ENCODE measurements at places on chromosomes 3 and 15. TPM values are rescaled to one million over a fixed set of nuclear protein-coding genes. Genes with fewer than 3 reads are reported as not detected.

GRCh38 chr15:47890397-47891150, 173.3 kb downstream of the SEMA6D start:
- no peaks in the 10 kb centered on the region for H3K36me3 ChIP-seq
- DNase-seq, result no peak
- H3K27me3 ChIP-seq, result no peaks in the 10 kb centered on the region
- no peaks in the 10 kb centered on the region for H3K4me1 ChIP-seq
- no peak overlapping the region for H3K4me3 ChIP-seq

GRCh38 chr3:146117406-146118285, 43.3 kb downstream of the PLOD2 start:
- H3K4me3 ChIP-seq, result no peak overlapping the region
- H3K27me3 ChIP-seq, result no peaks in the 10 kb centered on the region
- no peak overlapping the region for H3K27ac ChIP-seq
- H3K36me3 ChIP-seq, result no peaks in the 10 kb centered on the region
- H3K4me1 ChIP-seq, result no peaks in the 10 kb centered on the region
- DNase-seq, result no peak

MUC20 gene
- total RNA-seq, result 120 TPM

ANKRD63 gene
- total RNA-seq, result not detected

DNA sequence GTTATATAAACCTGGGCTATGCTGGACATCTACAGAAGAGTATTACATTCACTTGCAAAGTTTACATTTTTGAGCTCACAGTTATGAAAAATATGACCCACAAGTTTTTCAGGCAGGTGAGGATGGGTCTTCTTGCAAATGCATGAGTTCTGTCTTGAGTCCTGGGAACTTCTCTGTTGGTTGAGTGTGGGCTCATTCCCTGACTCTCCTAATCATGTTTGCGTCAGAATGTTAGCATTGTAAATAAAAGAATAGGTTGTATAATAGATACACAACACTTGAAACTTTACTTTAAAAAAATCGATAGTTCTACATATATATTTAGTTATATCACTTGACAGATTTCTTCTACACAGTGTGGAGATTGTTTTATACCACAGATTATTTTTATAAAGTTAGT, 7.2 kb upstream of the EXOG start:
- DNase-seq, result no peak
- no peaks in the 10 kb centered on the region for H3K27me3 ChIP-seq
- no peak overlapping the region for H3K27ac ChIP-seq

STX19 gene
- total RNA-seq, result not detected

DNA sequence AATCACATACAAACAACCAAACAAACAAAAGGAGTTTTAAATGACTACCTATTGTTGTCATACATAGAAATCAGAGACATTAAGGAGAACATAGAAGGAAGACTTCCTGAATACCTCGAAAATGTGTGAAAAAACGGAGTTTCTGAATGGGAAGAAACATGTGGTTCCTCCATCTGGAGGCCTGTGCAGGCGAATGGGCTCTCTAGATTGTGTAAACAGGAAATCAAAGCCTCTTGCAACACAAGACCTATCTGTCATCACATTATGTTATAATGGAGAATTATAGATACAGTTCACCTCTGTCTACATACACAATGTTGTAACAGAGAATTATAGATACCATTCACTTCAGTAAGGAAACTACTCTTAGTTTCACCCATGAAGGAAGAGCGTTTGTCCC, 44.1 kb downstream of the RUBCN start:
- no peak overlapping the region for H3K27ac ChIP-seq
- no peaks in the 10 kb centered on the region for H3K27me3 ChIP-seq
- no peak overlapping the region for H3K4me3 ChIP-seq
- H3K4me1 ChIP-seq, result no peaks in the 10 kb centered on the region
- peaks cover 74% of the 10 kb centered on the region for H3K36me3 ChIP-seq

SLC2A2 gene
- total RNA-seq, result 2.5 TPM

DNA sequence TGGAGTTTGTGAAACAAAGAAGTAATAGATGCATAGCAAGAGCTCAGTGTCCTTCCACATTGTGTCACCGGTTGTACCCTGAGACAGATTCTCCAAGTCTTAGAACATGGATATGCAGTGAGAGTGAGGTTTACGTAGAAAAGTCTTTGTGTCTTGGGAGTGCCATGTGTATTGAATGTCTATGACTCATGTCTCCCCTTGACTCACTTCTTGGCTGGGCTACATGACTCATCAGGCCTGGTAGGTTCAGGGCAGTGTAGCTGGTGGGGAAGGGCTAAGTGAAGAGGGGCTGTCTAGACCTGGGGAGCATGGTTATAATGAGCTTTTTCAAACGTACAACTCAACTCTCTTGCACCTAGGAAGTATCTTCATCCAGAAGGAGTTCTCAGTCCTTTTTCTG, 167.4 kb downstream of the GAP43 start:
- H3K4me3 ChIP-seq, result no peak overlapping the region
- H3K4me1 ChIP-seq, result no peaks in the 10 kb centered on the region
- H3K27ac ChIP-seq, result no peak overlapping the region
- H3K36me3 ChIP-seq, result no peaks in the 10 kb centered on the region
- H3K27me3 ChIP-seq, result no peaks in the 10 kb centered on the region

TNIK gene
- 84.8 TPM for total RNA-seq

DNA sequence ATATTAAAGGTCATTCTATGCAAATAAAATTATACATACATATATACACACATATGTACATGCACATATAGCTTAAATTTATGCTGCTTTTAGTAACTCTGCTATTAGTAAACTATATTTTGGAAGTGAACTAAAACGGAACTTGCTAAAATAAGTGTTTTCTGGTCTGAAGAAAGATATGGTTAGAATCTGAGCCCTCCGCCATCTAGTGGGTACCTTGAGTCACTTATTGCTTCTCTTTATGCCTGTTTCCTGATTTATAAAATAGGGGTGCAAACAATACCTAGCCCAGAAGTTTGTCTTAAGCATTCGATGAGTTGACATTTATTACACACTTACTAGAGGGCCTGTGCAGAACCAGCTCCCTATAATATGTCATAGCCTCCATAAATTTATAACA, 255.7 kb downstream of the CNTN6 start:
- no peak for DNase-seq
- no peaks in the 10 kb centered on the region for H3K27me3 ChIP-seq
- no peaks in the 10 kb centered on the region for H3K36me3 ChIP-seq

DNA sequence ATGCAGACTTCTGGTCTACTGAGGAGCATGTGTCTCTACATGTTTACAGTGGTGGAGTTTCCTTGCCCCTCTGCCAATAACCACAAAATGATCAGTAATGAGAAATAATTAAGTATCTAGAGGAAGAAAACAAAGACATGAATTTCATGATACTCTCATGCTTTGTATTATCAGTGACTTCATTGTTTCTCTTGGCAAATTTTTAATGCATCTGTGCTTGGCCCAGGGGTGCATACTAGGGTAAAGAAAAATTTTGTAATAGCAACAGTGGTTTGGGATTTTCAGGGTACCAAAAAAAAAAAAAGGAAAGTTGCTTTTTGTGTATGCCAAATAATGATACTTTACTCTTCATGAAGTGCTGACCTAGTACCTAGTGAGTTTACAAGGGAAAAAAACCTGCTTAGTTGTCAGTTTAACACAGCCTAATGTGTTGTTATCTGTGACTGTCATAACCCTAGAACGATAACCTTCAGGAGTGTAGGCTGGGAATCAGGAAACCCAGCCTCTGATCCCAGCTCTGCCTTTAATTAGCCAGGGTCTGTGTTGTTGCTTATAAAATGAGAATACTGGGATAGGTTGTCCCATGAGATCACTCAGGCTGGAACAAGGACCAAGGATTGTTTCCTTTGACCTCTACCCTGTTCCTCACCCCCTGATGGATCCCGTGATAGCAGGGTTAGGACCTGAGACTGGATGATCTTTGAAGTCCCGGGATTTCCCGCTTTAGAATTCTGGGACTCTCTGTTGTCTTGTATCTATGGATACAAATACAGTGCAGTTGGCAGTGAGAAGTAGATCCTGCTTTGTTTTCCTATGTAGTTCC, 117.5 kb downstream of the CMSS1 start:
- no peaks in the 10 kb centered on the region for H3K27me3 ChIP-seq
- no peak for DNase-seq
- peak overlapping the region; percentile 55 for H3K27ac ChIP-seq
- no peak overlapping the region for H3K4me3 ChIP-seq
- no peaks in the 10 kb centered on the region for H3K4me1 ChIP-seq

ZBED2 gene
- total RNA-seq, result not detected

TUSC7 gene
- total RNA-seq, result not detected

DNA sequence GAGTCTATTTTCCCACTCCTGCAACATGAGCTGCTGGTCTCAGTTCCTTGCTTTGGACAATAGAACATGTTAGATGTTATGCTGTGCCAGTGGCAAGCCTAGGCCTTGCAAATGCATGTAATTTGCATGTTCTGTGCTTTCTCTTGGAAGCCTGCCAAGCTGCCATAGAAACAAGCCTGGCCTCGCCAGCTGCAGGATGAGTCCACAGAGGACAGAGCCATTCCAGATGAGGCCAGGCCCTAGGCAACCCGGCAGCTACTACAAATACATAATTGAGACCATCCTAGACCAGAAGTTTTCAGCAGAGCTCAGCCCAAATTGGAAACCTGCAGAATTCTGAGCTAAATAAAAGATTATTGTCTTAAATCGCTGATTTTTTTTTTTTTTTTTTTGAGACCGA, 39.6 kb downstream of the TRIM69 start:
- peak; percentile 47 for DNase-seq
- H3K36me3 ChIP-seq, result no peaks in the 10 kb centered on the region
- no peaks in the 10 kb centered on the region for H3K4me1 ChIP-seq
- no peak overlapping the region for H3K4me3 ChIP-seq
- H3K27ac ChIP-seq, result no peak overlapping the region

DNA sequence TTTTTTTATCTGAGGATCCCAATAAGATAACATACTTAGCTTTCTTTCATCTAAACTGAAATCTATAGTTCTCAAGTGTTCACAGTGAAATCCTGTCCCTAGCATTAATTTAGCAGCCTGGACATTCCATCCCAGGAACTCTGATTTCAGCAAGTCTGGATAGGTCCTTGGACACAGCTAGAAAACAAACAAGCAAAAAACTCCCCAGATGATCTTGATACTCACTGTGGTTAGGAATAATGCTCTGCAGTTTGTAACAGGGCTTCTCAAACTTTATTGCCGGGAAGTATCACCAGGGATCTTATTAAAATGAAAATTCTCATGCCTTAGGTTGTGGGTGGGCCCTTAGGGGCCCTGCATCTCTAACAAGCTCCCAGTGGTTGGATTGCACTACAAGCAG, 24.3 kb downstream of the THBS1 start:
- H3K4me3 ChIP-seq, result no peak overlapping the region
- no peaks in the 10 kb centered on the region for H3K27me3 ChIP-seq
- no peaks in the 10 kb centered on the region for H3K36me3 ChIP-seq
- no peaks in the 10 kb centered on the region for H3K4me1 ChIP-seq
- H3K27ac ChIP-seq, result no peak overlapping the region

DNA sequence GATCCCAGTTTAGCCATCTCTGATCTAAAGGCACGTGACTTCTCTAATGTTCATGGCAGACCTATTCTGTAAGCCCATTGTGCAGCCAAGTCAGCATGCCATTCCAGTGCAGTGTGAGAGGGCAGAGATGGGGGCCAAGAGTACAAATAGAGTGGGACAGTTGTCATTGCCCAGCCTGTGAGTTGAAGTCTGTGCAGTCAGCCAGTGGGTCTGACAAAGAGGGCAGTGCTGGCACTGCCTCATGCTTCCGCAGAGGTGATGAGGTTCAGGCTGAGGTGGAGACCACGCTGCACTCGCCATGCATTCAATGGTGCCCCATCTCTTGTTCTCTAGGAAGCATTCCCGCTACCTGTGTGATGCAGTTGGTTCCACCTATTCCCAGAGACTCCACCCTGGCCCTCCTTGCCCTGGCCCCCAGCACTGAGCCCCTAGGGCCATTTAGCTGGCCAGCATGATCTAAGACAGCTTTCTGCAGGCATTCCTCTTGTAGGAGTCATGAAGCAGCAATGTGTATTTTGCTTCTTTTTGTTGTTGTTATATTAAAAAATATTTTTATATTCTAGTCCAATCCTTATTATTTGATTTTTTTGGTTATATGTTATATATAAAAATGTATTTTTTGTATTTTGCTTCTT, 3.7 kb downstream of the MRAS start:
- no peak for DNase-seq
- no peak overlapping the region for H3K4me3 ChIP-seq
- H3K27me3 ChIP-seq, result no peaks in the 10 kb centered on the region
- H3K36me3 ChIP-seq, result no peaks in the 10 kb centered on the region

FBN1 gene
- total RNA-seq, result 21.4 TPM

POLQ gene
- 11.6 TPM for total RNA-seq

GRCh38 chr3:128878556-128879124, 780 bp upstream of the ACAD9 start:
- peaks cover 15% of the 10 kb centered on the region for H3K4me1 ChIP-seq
- no peaks in the 10 kb centered on the region for H3K36me3 ChIP-seq
- peak overlapping the region; percentile 94 for H3K27ac ChIP-seq
- no peaks in the 10 kb centered on the region for H3K27me3 ChIP-seq

DNA sequence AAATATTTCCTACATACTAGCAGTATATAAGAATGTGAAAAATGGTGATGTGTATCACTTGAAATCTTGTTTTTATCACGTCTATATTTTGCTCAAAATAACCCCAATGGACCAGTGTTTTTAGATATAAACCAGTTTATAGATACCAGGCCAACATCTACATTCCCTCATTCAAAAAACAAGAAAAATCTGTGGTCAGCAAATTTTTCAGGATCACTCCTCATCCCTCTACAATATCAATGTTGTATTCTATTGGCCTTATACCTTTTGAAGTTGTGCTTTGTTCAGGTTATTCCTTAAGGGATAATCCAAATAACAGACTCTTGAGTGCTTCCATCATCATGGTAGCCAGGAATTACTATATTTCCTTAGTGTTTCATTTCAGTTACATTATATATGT, 332.9 kb upstream of the ARRDC4 start:
- H3K27ac ChIP-seq, result no peak overlapping the region
- no peak overlapping the region for H3K4me3 ChIP-seq
- H3K36me3 ChIP-seq, result no peaks in the 10 kb centered on the region
- no peak for DNase-seq

WDR6 gene
- 218 TPM for total RNA-seq

IGF2BP2 gene
- total RNA-seq, result 94.5 TPM

- no peaks in the 10 kb centered on the region for H3K27me3 ChIP-seq
- H3K27ac ChIP-seq, result no peak overlapping the region
- no peak for DNase-seq
- H3K36me3 ChIP-seq, result no peaks in the 10 kb centered on the region
- no peaks in the 10 kb centered on the region for H3K4me1 ChIP-seq
These were observed 127.6 kb downstream of the NAALADL2 start for GRCh38 chr3:174986685-174987084.

KBTBD12 gene
- 3.5 TPM for total RNA-seq

CORO2B gene
- 9.1 TPM for total RNA-seq

NUDT16 gene
- total RNA-seq, result 101 TPM

Measured in Peyer's patch (tissue), 4 donors.